Activated CD8-positive, alpha-beta T cell treated with anti-CD3 and anti-CD28 coated beads, Interleukin-2, amount 10 ng/mL, durations not matched to agents 7 days and 5 days (primary cell): ENCODE measurements at places on chromosomes 5 and 9. TPM values are rescaled to one million over a fixed set of nuclear protein-coding genes. Genes with fewer than 3 reads are reported as not detected.

FABP6 gene
- not detected for total RNA-seq

NEUROG1 gene
- not detected for total RNA-seq

GGTA1 gene
- total RNA-seq, result not detected

SLC24A2 gene
- total RNA-seq, result not detected

- H3K27me3 ChIP-seq, result peaks cover 6% of the 10 kb centered on the region
- no peak overlapping the region for H3K4me3 ChIP-seq
- no peaks in the 10 kb centered on the region for H3K36me3 ChIP-seq
- no peak overlapping the region for H3K27ac ChIP-seq
- no peak for DNase-seq
These were observed 277.3 kb downstream of the GLIS3 start for GRCh38 chr9:4022435-4023067.

GRCh38 chr5:160961038-160961437 lies 109.0 kb upstream of the ATP10B start:
- H3K27me3 ChIP-seq, result no peaks in the 10 kb centered on the region
- no peaks in the 10 kb centered on the region for H3K4me1 ChIP-seq
- no peak overlapping the region for H3K27ac ChIP-seq
- no peaks in the 10 kb centered on the region for H3K36me3 ChIP-seq
- no peak overlapping the region for H3K4me3 ChIP-seq
- no peak for DNase-seq

FGFR4 gene
- 1.9 TPM for total RNA-seq

DNA sequence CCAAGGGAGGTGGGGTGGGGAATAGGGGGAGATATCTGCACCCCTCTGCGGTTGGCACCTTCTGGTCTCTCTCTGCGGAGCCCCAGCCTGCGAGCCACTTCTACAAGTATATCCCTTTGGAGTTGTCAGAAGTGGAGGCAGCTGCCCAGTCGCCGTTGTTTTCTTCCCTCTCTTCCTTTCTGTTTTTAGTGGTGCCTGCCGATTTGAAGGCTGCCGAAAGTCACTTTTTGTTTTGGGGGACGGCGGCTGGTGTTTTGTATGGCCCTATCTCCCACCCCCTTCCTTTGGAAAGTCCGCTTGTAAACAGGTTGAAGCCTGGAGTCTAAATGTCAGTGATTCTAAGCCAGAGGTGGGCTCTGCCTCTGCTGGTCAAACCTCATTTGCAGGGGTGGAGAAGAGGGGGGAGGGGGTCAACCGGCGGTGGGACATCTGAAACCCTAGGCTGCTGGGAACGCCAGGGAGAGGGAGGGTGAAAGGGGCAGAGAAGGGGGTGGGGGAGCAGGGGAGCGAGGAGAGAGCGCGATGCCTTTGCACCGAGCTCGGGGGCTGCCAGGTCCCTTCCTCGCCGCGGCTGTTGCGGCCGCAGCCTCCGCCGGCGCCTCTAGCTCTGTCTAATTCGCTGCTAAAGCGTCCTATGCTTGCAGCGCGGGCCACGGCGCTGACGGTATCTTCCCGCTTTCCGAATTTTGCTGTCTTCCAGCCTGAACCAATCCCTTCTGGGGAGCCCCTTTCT lies at the start of gene FGF10:
FGF10 (minus strand) TSS at position 331 of the 733 bp plus-strand sequence. CDS start 738 bp downstream, outside the sequence.
- DNase-seq, result no peak
- H3K36me3 ChIP-seq, result no peaks in the 10 kb centered on the region
- H3K4me1 ChIP-seq, result no peaks in the 10 kb centered on the region
- peaks cover 41% of the 10 kb centered on the region for H3K27me3 ChIP-seq

DNA sequence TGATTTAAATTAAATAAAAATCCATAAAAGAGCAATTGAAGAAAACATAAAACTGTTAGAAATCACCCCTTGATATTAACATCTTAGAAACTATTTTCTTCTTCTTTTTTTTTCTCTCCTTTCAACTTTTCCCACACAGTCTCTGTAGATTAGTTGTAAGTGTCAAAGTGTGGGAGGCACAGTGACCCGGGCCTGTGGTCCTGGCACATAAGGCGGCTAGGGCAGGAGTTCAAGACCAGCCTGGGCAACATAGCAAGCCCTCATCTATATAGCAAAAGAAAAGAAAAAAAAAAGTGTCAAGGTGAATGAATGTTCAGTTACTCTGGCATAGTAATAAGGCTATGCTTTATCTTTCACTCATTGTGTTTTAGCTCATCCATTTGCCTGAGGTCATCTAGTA lies 14.2 kb downstream of the RORB start:
- no peak for DNase-seq
- peaks cover 11% of the 10 kb centered on the region for H3K27me3 ChIP-seq

SLC25A2 gene
- 0.39 TPM for total RNA-seq

DOLPP1 gene
- total RNA-seq, result 18.8 TPM

DNA sequence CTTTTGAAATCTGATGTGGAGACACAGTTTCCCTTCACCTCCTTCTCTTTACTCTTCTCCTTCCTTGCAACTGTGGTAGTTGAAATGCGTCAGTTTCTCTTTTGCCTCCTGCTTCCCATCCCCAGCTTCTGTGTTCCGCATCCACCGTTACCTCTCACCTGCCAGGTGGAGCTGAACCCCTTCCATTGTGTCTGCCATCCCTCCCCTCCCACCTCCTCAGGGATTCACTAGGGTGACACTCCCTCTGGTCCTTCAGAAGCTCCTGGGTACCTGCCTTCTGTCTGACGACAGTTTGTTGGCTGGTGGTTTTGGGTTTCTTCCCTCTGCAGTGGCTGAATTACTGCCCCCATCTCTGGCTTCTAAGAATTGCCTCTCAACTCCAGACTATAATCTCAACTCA lies 132.1 kb downstream of the SLC24A2 start:
- H3K4me1 ChIP-seq, result no peaks in the 10 kb centered on the region
- DNase-seq, result no peak
- H3K27ac ChIP-seq, result no peak overlapping the region
- no peaks in the 10 kb centered on the region for H3K36me3 ChIP-seq

DNA sequence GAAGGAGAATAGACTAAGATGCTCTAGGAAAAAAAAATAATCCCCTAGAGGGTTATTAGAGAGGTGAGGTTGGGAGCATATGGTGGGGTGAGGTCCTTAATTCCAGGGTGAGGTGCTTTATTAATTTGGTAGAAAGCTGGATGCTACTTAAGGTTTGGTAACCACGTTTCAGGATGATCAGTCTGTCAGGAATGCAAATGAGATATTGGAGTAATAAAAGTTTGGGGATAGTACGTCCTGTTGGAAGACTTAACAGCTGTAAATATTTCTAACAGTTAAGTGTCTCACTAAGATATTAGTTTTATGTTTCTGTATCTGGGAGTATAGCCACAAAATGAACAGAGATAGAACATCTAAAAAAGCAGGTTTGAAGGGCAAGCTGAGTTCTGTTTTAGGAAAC lies 578.9 kb downstream of the CETN3 start:
- H3K4me1 ChIP-seq, result no peaks in the 10 kb centered on the region
- DNase-seq, result no peak
- no peaks in the 10 kb centered on the region for H3K27me3 ChIP-seq
- H3K4me3 ChIP-seq, result no peak overlapping the region
- no peaks in the 10 kb centered on the region for H3K36me3 ChIP-seq

DNA sequence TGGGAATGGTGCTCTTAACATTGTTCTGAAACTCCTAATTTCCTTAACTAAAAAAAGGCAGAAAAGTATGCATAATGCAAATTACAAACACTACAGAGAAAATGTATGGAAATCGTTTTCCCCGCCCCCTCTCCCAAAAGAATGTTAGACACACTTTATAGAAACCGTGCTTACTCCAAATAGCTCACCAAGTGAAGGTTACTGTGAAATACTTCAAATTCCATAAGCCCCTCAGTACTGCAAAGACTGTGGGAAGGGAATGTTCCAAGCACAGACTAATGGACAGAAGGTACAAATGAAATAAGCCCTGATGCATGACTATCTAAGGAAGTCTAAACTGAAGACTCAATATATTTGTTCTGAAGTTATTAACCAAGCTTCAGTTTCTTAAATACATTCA lies 12.5 kb downstream of the MAPKAP1 start:
- no peak overlapping the region for H3K27ac ChIP-seq
- H3K36me3 ChIP-seq, result peaks cover 12% of the 10 kb centered on the region
- H3K27me3 ChIP-seq, result no peaks in the 10 kb centered on the region
- H3K4me1 ChIP-seq, result no peaks in the 10 kb centered on the region

DNA sequence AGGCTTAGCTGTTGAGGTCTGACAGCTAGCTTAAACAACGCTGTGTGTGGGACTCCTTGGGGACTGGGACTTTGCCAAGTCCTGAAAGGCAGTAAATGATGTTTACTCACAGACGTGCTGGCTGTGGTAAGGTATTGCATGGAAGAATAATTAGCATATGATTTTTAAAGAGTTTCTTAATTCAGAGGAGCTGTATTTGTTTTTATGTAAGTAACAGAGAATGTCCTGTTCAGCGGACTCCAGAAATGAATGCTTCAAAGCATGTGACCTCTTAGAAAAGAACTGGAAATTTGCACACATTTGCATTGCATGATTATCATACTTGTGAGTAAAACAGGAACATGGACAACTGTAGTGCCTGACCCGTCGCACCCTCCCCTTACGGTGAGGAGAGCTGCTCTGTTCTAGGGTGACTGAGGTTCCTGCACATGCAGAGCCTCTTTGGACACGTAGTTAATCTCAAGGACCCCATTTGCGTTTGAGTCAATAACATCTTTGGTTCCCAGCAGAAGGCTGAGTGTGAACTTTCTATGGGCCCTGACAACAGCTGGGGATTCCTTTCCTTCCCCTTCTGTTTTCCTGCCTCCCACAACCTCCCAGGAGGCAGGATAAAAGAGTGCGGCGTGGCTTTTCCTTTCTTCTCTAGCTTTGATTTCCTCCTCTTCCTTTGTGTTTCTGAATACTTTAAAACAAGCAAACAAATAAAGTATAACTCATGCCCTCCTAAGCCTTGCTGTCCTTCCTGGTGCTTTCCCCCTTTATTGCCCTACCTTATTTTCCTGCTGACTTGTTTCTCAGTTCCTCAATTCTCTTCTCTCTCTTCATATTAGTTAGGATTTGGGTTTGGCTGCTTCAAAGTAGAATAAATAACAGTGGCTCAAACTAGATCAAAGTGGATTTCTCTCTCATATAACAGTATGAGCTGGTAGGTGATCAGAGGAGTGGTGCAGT lies 157.2 kb upstream of the CD180 start:
- H3K27me3 ChIP-seq, result peaks cover 4% of the 10 kb centered on the region
- DNase-seq, result no peak
- H3K27ac ChIP-seq, result no peak overlapping the region
- peaks cover 12% of the 10 kb centered on the region for H3K4me1 ChIP-seq
- no peaks in the 10 kb centered on the region for H3K36me3 ChIP-seq

GRCh38 chr9:110744715-110745384 lies 76.3 kb downstream of the MUSK start:
- no peak overlapping the region for H3K4me3 ChIP-seq
- H3K27me3 ChIP-seq, result no peaks in the 10 kb centered on the region
- H3K36me3 ChIP-seq, result no peaks in the 10 kb centered on the region

DNA sequence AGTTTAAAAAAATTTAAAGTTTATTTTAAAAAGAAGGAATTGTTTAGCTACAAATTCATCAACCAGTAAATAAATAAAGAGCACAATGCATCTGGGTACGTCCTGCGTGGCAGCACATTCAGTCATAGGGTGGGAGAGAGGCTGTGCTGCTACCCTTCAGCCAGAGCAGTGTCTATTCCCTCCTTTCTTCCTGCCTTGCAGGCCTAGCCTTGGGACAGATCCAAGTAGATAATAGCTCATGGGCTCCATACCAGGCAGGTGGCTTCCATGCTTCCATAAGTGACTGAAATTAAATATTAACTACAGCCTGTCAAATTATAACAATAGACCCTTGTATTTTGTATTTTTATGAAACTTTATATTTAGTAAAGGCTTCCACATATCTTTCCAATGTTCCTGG lies 408.3 kb upstream of the RGMB start:
- H3K4me3 ChIP-seq, result no peak overlapping the region
- no peak for DNase-seq
- no peaks in the 10 kb centered on the region for H3K36me3 ChIP-seq
- no peaks in the 10 kb centered on the region for H3K27me3 ChIP-seq
- no peaks in the 10 kb centered on the region for H3K4me1 ChIP-seq
